AG04450 (cell line): ENCODE measurements at places on chromosomes 6 and 20. TPM values are rescaled to one million over a fixed set of nuclear protein-coding genes. Genes with fewer than 3 reads are reported as not detected.

WFDC5 gene
- polyA plus RNA-seq, result not detected in 2 replicates

DNA sequence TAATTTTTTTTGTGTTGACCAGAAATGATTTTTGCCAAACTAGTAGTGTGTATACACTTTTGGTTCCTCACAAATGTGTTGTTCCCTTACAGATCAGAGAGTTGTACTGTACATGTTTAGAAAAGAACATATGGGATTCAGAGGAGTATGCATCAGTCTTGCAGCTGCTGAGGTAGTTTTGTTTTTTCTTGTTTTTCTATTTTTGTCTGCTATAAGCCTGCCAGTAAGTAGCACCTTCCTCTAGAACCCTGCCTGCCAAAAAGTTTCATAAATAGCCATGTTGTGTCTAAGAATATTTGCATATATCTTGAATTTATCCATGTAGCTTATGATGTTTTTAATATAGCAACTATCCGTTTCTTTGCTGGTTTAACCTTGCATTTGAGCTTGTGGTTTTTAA lies 46.4 kb downstream of the ORC3 start:
- DNase-seq, result no peak

DNA sequence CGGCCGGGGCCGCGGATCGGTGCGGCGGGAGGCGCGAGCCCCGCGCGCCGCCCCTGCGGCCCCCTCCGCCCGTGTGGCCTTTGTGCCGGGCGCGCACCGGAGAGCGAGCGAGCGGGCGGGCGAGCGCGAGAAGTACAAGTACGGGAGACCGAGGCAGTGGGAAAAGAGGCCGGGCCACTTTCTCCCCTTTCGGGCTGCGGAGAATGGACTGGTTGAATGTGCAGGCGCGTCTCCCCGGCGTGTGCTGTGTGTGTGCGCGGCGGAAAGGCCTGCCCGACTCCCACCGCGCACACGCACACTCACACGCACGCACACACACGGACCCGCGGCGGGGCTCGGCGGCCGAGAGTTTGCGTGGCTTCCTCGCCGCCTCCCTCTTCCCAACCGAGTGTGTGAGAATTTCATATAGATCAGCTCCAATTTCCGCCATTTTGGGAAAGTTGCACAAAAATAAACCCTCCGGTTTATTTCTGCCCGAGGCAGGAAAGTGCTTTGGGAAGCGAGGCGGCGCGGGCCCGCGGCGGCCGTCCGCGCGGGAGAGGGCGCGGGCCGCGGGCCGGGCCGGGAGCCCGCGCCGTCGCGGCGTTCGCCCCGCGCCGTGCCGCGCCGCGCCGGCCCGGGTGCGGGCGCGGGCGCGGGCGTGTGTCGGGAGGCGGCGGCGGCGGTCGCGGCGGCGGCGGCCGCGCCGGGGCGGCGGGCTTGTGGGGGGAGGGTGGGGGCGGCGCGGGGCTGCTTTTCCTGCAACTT lies 1.1 kb downstream of the L3MBTL3 start:
- DNase-seq, result no peak

OPN5 gene
- not detected in 2 replicates for polyA plus RNA-seq

GRCh38 chr6:164051427-164051826 lies 636.9 kb downstream of the QKI start:
- no peak for DNase-seq

HEY2 gene
- not detected in 2 replicates for polyA plus RNA-seq

GRCh38 chr6:31945154-31945506 lies 765 bp upstream of the CFB start:
- DNase-seq, result no peak

DNA sequence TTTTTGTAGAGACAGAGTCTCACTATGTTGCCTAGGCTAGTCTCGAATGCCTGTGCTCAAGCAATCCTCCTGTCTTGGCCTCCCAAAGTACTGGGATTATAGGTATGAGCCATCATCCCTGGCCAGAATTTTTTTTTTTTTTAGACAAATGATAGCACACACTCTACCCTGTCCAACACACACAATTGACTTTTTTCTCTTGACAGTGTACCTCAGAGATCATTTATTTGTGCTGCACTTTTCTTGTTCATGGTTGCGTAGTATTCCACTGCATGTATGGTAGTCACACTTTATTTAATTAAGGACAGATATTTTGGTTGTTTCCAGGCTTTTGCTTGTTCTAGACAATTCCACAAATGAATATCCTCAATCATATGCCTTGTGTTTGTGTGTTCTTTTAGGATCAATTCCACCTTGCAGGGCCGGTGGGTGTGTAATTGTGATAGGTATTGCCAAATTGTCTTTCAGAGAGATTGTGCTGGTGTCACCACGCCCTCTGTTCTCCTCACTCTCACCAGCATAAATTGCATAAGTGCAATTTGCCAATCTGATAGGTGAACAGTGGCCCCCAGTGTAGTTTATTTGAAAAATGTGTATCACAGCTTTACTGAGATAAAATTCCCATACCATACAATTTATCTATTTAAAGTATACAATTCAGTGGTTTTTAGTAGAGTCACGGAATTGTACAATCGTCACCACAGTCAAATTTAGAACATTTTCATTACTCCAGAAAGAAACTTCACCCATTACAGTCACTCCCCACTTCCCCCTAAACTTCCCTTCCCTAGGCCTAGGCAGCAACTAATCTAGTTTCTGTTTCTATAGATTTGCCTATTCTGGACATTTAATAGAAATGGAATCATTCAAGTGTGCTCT lies 20.1 kb downstream of the SRC start:
- DNase-seq, result no peak

PLG gene
- not detected in 2 replicates for polyA plus RNA-seq

GRCh38 chr6:168387426-168387825 lies 53.6 kb upstream of the SMOC2 start:
- DNase-seq, result no peak

EEF1A2 gene
- polyA plus RNA-seq, result 0.94 and 0.99 TPM in 2 replicates

DNA sequence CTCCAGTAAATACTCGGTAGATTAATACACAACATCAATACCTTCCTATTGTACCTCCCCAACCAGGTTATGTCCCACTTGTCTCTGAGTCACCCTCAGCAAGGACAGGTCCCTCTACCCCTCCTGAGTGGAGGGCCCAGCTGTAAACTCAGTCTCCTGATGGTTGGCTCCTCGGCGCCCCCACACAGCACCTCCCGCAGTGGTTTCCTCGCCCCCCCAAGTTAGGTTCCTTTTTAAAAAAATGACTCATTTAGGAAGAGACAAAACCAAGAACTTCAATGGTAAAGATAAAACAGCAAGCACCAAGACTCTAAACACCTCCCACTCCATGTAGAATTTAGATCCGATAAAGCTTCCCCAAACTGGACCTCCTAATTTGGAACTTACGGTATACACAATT lies 83.5 kb downstream of the TRERF1 start:
- no peak for DNase-seq

BHLHE23 gene
- not detected in 2 replicates for polyA plus RNA-seq

SPATS1 gene
- not detected in 2 replicates for polyA plus RNA-seq

DNA sequence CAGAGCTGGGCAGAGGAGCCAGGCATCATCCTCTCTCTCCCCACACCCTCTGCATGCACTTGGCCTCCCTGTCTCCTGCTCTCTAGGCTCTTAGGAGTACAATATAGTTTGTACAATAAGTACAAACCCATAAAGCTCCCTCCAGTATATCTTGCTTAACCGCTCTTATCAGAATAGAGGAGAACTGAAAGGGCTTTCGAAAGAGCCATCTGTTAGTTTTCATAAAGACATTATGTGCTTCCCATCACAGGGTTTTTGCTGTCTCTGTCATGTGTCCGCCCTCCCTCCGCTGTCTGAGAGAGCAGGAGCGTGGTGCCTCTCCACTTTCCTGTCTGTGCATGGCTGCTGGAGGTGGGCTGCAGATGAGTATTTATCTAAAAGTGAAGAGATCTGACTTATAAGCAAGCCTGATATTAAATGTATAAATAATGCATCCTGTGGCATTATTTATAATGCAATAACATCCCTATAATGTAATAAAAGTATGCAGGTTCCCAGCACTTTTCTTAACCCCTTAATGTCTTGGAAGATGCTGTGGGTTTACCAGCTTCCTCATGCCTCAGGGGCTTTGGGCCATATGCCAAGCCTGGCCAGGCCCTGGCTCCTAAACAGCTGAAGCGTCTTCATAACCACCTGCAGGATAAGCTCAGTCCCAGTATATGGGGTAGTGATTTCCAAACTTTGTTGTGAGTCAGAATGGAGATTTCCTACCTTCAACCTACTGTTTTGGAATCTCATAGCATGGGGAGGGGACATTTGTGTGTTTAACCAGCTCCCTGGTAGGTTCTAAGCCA lies 297.1 kb downstream of the DHX35 start:
- DNase-seq, result no peak

DNA sequence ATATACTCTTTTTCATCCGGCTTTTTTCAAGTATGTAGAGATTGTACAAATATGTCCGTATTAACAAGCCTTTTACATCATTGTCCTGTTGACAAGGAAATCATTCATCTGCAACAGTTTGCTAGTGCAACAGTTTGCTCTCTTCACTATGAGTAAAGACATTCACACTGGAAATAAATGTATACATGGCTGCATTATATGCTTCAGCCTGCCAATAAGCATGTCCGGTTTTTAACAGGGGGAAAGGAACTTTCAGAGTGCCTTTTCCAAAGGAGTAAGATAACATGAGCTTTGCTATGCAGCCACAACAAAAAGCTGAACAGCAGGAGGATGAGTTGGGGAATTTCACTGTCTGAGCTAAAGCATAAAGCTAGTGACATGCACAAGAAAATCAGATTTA lies 99.4 kb upstream of the ADTRP start:
- DNase-seq, result no peak

CDC25B gene
- polyA plus RNA-seq, result 57.3 and 58.9 TPM in 2 replicates

DNA sequence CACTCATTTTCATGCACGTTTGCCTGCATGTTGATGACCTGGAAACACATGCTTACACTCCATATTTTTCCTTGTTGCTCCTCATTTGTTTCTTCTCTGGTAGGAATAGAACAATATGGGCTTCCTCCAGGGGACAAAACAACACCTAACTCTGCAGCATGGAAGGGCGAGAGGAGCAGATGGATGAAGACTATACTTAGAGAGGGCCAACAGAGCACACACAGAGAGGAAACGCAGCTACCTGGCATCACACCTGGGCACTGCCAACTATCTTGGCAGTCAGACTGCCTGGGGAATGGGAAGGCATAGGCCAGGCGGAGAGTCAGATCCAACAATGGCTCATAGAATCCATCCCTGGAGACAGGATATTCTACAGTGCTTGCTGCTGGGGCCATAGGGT lies 290.9 kb downstream of the CD83 start:
- no peak for DNase-seq

CCN6 gene
- not detected in 2 replicates for polyA plus RNA-seq

BTNL2 gene
- not detected in 2 replicates for polyA plus RNA-seq

DNA sequence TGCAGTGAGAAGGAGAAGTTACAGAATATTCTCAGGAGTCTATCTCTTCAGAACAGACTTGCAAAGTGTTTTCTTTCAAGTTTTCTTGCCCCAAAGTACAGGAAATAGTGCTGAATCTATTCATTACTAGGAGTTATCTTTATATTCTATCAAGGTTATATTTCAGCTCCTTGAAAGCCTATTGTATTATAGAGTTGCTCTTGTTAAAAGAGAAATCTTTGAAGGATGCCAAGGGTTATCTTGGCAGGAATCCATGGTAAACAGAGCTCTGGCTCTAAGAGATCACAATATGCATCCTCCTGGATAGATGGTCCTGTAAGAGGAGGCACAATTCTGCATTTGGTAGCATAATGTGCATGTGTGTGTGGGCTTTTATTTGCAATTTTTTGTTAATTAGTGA lies 21.2 kb upstream of the SNRPB2 start:
- no peak for DNase-seq

DNA sequence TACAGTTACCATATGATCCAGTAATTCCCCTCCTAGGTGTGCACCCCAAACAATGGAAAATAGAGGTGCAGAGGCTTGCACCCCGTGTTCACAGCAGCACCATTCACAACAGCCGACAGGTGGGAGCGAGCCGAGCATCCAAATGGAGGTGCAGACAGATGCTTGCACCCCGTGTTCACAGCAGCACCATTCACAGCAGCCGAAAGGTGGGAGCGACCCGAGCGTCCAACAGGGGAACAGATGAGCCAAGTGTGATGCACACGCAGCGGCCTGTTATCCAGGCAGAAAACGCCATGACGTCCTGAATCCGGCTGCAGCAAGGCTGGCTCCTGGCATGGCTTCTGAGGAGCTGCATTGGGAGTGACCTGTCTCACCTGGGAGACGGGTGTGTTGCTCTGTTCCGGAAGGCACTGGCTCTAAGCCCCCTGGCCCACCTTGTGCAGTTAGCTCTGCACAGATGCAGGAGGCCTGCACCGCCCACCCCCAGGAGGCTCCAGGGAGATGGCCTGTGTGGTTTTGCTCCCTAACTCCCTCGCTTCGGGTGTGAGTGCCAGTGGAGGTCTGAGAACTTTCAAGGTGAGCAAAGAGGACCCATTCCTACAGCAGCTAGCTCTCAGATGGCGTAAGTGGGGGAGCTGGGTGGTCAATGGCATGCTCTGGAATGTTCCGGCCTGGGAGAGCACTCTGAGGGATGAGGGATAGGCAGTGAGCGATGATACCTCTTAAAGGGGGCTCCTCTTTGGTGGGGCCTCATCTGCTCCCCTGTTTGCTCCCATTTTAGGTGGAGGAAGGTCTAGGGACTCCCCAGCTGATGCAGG lies 47.8 kb upstream of the FRMD1 start:
- DNase-seq, result no peak

DNA sequence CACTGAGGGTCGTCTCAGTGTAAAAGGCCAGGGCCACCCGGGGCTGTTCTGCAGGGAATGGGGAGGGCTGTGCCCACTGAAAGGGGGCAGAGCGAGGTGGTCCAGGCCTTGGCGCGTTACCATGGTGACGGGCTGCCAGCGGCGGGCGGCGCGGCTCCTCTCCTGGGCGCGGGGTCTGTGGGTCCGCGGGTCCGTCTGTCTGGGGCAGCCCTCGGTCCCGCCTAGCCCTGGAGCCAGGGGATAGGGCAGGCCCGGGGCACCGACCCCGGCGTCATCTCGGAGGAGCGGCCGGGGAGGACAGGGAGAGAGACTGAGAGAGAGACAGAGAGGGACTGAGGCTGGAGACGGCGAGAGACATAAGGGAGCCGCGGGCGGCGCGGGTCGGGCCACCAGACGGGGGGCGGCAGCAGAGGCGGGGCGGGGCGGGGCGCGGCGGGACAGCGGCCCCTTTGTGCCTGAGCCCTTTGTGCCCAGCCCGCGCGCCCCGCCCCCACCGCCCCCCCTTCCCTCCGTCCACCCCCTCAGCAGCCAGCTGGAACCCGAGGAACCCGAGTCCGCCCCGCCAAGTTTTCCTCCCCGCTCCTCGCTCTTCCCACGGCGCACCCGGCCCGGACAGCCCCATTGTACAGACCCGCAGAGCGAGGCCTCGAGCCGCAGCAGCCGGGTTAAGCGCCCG lies at the start of gene KIAA1755:
Gene KIAA1755, minus strand, starts transcription at position 358 of the 676 bp plus-strand sequence. Its CDS starts 235 bp downstream, at position 123.
- DNase-seq, result no peak
